Stimulated activated CD8-positive, alpha-beta memory T cell treated with anti-CD3 and anti-CD28 coated beads, Interleukin-15, amount 100 ng/mL, for 4 hours (primary cell): ENCODE measurements at places on chromosomes 6 and 20.

- DNase-seq: no peak
Measured at GRCh38 chr6:151763938-151764680, 43.4 kb upstream of the ESR1 start.

DNA sequence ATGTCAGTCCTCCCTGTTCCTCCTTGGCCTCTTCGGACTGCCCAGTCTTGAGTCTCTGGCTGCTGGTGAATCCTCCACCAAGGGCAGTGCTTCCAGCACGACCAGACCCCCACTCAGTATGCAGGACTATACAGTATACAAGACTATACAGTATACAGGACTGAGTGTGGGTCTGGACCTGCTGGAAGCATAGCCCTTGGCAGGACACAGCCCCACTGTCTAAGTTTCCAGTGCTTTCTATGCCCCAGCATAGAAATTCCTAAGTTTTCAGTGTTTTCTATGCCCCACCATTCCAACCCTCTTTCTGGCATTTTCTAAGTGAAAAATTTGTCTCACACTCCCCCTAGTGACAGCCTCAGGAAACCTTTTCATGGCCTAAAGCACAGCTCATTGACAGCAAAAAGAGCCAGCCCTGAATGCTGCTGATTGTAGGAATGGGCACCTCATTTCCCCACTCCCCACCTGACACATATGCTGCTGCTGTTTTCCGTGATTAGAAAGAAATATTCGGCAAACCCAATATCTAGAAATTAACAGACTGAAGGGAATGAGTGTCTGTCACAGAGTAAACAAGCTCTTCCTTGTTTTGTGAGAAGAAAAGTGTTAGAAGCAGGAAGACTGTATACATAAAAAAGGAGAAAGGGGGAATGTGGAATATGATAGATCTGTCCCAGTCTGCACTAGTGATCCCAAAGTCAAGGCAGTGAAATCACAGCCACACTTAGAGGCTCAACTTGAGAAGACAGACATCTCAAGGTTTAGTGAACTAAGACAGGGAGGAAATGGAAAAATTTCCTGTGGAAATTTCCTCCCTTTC lies 206.9 kb downstream of the IBTK start:
- no peak for DNase-seq

DNA sequence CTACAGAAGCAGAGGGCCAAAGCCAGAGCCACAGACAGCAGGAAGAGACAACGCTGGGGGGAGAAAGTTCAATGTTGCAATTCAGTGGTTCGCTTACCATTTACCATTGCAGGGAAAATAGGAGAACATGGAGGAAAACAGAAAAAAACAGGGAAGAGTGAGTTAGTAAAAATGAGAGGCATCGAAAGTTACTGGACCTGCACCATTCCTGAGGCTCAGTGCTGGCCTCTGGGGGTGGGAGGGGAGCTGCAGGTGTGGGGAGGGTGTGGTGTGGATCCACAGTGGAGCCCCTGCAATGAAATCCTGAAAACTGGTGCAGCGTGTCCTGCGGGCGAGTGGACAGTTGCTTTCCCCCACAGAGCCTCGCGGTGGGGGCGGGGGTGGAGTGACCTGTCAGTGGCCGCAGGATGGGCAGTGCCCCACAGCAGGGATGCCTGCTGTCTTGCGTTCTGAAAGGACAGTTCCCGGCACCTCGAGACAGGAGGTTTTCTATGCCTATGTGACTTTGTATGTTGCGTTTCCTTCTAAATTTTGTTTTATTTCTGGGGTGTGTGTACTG lies 5.7 kb downstream of the TMEM181 start:
- no peak for DNase-seq

DNA sequence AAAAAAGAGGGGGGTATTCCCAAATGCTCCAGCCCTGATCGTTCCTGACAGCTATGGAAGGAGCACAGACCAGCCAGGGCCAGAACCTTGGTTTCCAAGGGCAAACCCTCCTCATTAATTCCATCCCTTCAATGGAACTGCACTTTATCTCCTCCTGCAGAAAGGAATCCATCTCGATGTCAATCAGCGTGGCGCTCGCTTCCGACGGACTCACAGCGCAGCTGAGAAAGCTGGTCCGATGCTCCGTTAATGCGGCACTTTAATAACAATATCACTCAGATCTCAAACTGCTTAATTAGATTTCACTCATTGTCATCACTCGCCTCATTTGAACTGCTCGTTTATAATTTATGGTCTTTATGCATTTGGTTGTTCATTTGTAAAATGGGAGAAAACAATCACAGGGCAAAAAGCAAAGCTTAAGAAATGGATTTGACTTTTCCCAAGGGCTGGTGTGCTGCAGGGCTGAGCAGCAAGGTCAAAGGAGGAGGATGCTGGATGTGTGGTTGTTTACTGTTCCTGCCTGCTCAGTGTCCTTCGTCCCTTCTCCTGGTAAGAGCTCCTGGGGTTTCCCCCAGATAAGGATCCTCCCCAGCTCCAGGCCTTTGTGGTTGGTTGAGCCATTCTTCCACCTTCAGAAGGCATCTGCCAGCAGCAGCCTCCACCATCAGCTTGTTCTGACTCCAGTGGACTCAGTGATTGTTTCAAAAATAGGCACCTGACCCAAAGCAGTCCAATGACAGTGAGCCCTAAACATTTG lies 152.7 kb downstream of the ANKRD60 start:
- no peak for DNase-seq

DNA sequence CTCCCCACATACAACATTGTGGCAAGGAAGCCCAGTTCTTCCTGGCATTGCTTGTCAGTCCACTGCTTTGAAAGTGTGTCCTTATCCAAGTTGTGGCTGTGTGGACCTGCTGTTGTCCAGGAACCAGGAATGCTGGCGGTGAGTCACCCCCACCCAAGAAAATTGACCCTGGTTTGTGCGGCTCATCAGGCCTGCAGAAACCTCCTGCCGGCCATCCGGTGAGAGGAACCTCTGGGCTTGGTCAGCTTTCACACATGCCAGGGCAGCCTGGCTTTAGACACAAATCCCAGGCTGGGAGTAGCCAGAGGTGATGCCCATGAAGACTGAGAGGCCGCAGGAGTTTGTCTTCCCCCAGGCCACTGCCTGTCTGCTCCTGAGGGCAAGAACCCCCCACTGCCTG lies 223.6 kb downstream of the TTLL2 start:
- no peak for DNase-seq

- DNase-seq: no peak
Measured at GRCh38 chr6:147321260-147321659, 117.0 kb downstream of the STXBP5 start.

GRCh38 chr6:3669916-3670315 lies 81.6 kb downstream of the PXDC1 start:
- DNase-seq: no peak

DNA sequence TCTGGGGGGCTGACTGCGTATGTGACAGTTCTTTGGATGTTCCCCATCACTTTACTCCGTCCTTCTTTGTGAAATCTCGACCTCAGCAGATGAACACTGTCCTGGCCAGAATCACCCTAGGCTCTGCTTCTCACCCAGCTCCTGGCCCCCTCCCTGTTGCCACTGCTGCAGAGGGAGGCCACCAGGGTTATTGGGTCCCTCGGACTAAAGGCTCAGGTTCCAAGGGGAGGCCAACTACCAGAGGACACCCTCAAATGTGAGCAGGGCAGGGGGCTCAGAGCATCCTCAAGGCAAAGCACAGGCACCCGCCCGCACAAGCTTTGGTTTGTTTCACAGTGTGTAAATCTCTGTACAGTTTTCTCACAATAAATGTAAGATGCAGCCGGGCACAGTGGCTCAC lies 269.9 kb downstream of the UST start:
- DNase-seq: no peak

GRCh38 chr6:154316131-154316530 lies 40.5 kb downstream of the IPCEF1 start:
- no peak for DNase-seq

DNA sequence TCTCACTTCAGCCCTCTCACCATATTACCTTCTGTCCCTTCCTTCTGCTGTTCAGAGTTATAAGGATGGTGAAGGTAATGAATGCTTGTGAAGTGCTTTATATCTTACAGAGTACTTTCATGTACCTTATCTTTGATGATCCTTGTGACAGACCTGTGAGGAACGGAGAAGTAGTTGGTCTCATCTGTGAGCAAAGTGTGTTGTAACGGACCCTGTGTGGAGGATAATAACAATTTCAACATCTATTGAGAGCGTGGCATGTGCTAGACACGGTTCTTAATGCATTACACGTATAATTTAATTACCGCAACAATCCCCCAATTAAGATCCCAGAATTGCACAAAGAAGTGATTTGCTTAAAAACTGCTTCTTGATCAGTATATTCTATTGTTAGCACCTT lies 124.6 kb downstream of the ANKS1A start:
- no peak for DNase-seq

DNA sequence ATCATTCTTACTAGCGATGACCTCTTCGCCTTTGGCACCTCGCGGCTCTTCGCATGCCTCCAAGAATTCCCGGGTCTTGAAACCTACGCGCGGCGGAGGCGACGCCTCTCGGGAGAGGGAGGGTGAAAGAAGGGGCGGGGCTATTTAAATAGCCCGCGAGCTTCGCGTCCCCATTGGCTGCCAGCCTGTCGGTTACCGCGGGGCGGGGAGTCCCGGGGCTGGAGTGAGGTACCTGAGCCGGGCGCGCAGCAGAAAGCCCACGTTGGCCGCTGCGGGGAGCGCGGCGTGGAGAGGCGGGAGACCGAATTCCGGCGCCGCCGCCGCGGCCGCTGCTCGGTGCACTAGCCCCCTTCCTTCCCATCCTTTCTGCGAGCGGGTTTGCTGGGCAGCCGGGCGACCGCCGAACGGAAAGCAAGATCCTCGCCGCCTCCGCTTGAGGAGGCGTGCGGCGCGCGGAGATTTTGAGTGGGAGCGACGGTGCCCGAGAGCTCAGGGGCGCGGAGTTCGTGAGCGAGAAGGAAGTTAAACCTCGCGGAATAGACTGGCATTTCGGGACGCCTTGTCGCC lies at the start of gene BMP6:
Gene BMP6 (plus strand): TSS at position 251 of the 567 bp plus-strand sequence. CDS start 857 bp downstream, outside the sequence.
- DNase-seq: peak; percentile 3

- no peak for DNase-seq
Measured at GRCh38 chr6:25919657-25920056, 10.8 kb downstream of the SLC17A2 start.

GRCh38 chr20:23966927-23967615 lies 21.5 kb downstream of the GGTLC1 start:
- no peak for DNase-seq

GRCh38 chr20:19916531-19917485 lies 100.4 kb upstream of the NAA20 start:
- no peak for DNase-seq

- no peak for DNase-seq
Measured at GRCh38 chr20:50034567-50035180, 51.9 kb downstream of the SNAI1 start.

GRCh38 chr6:162962093-162962492 lies 234.3 kb downstream of the PACRG start:
- no peak for DNase-seq

- DNase-seq: no peak
Measured at GRCh38 chr20:24643731-24644626, 174.6 kb downstream of the SYNDIG1 start.

- no peak for DNase-seq
Measured at GRCh38 chr6:42222448-42222847, 4.8 kb upstream of the MRPS10 start.

GRCh38 chr6:3138341-3138740 lies 19.0 kb downstream of the TUBB2A start:
- DNase-seq: no peak

DNA sequence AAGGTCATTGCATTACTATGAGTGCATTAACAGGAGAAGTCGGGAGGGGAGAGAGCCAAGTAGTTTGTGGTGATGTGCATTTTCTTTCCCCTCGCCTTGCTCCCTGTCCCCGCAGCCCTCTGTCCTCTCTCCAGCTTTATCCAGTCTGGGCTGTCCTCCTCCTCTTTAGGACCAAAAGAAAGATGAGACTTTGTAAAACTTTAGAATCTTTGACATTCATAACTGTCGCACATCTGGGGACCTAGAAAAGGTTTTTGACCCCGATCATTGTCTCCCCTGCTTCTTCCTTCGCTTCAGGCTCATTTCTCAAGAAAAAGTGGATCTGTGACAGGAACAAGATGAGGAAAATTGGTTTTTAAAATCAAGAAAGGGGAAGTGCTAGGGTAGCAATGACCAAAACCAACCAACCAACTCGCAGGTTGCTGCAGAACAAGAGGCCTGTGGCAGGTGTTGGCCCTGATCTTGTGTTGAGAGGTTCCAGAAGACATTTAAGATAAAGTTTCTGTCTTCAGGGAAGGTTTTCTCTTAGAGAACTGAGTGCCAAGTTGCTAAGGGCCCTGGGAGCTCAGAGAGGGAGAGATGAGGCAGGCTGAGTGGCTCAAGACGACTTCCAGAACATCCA lies 17.6 kb downstream of the SYTL3 start:
- DNase-seq: no peak

DNA sequence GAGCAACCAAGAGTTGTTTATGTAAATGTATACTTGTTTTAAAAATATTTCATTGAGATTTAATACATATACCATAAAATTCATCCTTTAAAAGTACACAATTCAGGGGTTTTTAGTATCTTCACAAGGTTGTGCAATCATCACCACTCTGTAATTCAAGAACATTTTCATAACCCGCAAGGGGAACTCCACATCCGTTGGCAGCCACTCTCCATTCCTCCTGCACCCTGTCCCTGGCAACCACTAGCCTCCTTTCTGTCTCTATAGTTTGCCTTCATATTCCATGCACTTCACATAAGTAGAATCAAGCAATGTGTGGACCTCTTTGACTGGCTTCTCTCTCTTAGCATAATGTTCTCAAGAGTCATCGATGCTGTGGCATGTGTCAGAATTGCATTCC lies 104.2 kb upstream of the PDE10A start:
- DNase-seq: no peak

- DNase-seq: no peak
Measured at GRCh38 chr6:15389084-15389764, 143.4 kb downstream of the JARID2 start.

DNA sequence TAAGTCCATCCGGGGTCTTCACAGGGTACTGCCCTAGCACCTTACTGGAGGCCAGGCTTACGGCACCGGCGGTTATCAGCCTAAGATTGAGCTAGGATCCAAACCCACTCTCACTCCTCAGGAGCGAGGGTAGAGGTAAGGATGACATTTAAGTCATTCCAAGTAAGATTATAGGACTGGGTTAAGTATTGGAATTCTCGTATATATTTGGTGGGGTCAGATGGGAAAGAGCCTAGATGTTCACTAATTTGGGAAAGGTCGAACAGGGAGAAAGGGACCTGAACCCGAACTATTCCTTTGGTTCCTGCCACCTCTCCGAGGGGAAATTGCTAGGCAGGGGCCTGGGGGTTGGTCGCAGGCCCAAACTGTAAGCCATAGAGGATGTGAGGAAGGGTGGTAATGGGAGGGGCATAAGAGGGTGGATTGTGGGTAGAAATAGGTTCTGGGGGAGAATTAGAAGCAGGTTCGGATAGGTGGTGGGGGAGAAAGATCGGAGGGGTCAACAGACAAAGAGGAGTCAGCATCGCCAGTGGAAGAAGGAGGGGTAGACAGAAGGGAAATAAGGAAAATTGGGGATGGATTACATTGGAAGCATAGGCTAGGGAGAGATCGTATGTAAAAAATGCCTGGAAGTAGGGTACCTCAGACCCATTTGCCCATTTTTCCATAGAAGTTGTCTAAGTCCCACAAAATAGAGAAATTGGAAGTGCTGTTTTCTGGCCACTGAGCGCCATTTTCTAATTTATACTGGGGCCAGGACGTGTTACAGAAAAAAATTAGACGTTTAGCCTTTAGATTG lies 747.1 kb upstream of the ADGRB3 start:
- DNase-seq: no peak
